ENCODE measurements at places on chromosomes 11 and 22.

DNA sequence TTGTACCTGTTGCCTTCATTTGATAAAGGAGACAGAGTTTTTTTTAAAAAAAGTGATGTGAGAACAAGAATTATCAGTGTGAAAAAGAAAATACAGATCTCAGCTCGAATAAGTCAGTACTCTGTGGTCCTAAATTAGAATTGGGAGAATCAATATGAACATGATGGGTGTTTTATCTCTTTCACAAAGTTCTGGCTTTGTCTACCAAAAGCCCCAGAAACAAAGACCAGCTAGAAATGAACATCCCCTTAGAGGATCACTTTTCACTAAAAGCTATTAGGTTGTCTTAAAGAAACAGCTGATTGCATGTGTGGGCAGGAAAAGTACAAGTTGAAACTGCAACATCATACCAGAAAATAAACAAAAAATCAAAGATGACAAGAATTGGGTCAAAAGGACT, 8.4 kb upstream of the ST14 start:
- no peak for DNase-seq

DNA sequence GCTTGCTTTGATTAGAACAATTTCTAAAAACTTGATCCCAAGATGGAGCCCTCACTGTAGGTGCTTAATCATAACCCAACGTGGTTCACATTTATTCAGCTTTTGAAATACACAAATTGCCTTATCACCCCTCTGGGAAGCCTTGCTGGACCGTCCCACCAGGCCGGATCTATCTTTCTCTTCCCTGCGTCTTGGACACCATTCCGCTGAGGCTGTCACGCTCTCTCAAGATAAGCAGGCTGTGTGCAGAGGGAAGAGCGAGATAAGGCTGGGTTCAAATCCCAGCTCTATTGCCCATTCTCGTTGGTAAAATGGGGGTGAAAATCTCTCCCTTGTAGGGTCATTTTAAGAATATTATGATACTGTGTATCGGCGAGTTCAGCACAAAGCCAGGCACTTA, 20.5 kb upstream of the TP53I11 start:
- no peak for DNase-seq

GRCh38 chr11:26087120-26087935, 244.6 kb upstream of the ANO3 start:
- no peak for DNase-seq

DNA sequence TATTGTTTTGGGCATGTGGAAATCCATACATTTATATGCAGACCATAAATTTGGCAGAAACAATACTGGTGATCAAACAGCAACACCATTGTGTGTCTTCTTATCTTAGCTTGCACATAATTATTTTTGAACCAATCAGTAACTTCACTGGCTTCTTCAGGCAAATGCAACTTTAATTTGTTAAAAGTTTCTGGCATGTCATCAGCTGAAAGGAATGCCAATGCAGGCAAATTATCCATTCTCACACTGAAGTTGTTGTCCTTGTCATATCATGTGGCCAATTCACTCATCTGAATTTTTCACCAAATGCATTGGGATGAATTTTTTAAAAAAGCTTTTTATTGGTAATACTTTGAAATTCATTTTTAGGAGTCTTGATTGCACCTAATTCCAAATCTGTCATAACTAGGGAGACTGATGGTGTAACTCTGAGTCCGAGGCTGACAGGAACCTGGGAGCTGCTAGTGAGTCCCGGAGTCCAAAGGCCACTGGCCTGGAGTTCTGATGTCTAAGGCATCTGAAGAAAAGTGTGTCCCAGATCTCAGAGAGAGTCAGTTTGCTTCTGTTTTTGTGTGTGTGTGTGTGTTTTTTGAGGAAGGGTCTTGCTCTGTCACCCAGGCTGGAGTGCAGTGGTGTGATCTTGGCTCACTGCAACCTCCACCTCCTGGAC, 17.4 kb upstream of the OR10V1 start:
- DNase-seq: no peak

GRCh38 chr11:2540992-2541680, 96.3 kb downstream of the KCNQ1 start:
- DNase-seq: no peak

DNA sequence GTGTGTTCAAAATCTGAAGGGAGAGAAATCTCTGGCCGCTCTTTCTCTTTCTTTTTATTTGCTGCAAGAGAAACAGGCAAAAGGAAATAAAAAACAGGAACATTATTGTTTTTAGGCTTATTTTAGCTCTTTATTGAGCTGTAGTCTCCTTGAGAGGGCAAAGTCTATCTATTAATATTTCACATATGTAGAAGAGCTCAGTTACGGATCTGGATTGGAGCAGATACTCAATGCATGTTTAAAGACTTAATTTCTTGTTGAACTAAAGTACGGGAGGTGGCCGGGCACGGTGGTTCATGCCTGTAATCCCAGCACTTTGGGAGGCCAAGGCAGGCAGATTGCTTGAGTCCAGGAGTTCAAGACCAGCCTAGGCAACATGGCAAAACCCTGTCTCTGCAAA, 78.4 kb upstream of the GDPD4 start:
- DNase-seq: no peak

DNA sequence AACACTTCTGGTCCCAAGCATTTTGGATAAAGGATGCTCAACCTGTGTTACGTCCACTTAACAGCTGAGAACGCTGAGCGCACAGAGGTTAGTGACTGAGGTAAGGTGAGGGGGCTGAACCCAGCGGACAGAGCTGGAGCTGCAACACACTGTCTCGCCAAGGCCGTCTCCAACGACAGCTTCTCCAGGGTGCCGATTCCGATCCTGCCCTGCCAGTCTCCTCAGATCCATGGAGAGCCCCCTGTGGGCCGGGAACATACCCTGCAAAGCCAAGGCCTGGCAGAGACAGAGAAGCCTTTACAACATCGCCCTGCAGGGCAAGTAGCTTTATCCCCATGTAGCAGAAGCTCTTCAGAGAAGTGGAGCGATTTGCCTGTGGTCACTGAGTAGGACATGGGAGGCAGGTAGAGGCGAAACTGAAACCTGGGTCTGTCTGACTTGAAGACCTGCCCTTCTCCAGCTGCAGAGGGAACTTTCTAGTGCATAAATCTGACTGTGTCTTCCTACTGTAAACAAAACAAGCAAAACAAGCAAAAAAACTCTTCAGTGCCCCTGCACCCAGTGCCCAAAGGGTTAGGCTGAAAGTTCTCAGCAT, 72.8 kb downstream of the SCUBE1 start:
- no peak for DNase-seq

DNA sequence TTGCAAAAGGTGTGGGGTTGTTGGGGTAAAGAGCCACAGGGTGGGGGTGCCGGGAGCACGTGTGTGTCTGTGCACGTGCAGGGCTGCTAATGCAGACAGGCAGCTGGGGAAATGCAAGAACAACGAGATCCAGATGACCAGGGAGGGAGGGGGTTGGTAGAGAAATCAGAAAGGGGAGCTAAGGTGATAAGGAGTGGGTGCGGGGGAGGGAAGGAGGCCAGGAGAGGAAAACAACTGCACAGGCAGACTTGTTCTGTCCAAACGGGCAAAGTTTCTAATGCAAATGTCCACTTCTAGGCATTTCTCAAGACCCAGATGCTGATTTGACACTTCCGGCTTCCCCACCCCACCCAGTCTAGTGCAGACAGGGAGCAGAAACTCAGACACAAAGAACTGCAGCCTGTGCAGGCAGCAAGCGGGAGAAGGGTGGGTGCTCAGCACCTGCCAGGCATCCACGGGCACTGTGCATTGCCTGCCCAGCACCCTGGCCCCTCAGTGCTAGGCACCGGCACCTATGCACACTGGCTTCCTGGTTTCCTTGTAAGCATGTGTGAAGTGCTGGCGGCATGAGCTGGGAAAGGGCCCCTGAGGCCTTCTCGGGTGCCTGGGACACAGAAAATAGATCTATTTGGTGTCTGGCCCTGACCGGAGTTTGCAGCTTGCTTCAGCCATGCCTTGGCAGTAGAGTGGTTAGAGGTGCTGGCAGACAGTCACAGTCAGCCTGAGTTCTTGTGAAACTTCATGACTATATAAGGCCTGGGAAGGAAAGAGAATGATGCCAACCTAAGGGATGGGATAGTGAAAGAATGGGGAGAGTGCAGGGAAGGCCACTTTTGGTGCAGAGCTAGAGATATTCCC, 220.1 kb upstream of the SORL1-AS1 start:
- DNase-seq: no peak

GRCh38 chr11:11668781-11669180, 47.0 kb upstream of the GALNT18 start:
- DNase-seq: no peak

DNA sequence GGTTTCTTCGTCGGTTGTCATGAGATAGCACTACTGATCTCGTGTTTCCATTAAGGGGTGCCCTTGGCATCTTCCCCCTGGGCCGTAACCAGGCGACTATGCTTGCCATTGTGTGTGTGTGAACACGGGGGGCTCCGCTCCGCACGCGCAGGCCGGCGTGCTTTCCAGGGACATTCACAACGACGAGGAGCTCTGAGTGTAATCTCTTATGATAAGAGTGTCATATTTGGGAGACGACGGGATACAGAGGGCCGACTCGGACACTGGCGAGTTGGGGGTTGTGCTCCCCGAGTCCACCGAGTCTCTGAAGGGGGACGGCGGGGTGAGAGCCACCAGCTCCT, 170.9 kb upstream of the CTSC start:
- DNase-seq: no peak

GRCh38 chr11:131186629-131187101, 183.8 kb upstream of the NTM start:
- DNase-seq: no peak

GRCh38 chr11:79425463-79425862, 15.4 kb downstream of the TENM4 start:
- DNase-seq: no peak

- no peak for DNase-seq
These were observed 841 bp upstream of the EIF4G2 start for GRCh38 chr11:10809373-10810160.

DNA sequence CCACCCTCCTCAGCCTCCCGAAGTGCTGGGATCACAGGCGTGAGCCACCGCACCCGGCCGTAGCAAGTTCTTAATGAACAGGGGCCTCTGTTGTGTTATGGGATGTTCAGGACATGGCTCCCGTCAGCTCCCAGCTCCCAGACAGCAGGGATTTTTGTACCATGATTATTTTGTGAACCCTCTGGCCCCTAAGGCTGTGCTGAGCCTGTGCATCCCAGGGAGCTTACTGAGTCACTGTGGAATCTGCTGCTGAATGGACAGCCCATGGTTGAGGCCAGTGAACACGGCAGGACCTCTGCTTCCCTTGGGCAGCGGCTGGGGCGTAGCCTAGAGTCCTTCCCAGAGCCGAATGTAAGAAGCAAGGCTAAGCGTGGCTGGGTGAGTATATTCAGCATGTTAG, 245.2 kb downstream of the NTM start:
- no peak for DNase-seq

All from T-cell (primary cell).